ENCODE measurements at places on chromosomes 13 and 19.
A peak's percentile ranks its signal among the peaks of the same experiment; 100 is the strongest.

- no peak for DNase-seq
Measured at GRCh38 chr19:2586196-2586595, 110.3 kb downstream of the GADD45B start.

GRCh38 chr19:54646331-54646841, 16.1 kb downstream of the LILRB1 start:
- DNase-seq, result no peak

GRCh38 chr13:81957121-81957520, 1616.2 kb upstream of the SPRY2 start:
- no peak for DNase-seq

GRCh38 chr13:26721251-26722121, 39.1 kb downstream of the GPR12 start:
- peak; percentile 24 for DNase-seq

GRCh38 chr13:94351292-94351990, 128.0 kb downstream of the DCT start:
- DNase-seq, result no peak

- no peak for DNase-seq
Measured at GRCh38 chr13:49086722-49087121, 111.0 kb downstream of the FNDC3A start.

DNA sequence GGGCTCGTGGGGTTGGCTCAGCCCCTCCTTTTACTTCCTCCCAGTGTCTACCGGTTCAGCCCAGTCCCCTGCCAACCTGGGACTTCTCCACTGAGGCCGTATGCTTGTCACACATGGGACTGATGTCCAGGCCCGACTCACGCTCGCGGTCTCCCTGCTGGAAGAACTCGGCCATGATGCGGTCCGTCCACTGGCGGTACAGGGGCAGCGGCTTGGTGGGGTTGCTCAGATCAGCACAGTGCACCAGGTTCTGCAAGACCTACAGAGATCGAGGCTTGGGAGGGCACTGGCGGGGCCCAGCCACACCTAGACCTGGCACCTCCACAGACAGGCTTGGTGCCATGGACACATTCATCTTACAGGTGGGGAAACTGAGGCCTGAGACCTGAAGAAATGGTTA, 7.8 kb upstream of the RAB3A start:
- DNase-seq, result no peak

GRCh38 chr13:35349673-35350278, 126.7 kb downstream of the MAB21L1 start:
- DNase-seq, result no peak

- DNase-seq, result no peak
Measured at GRCh38 chr13:108797354-108797753, 167.9 kb downstream of the MYO16 start.

DNA sequence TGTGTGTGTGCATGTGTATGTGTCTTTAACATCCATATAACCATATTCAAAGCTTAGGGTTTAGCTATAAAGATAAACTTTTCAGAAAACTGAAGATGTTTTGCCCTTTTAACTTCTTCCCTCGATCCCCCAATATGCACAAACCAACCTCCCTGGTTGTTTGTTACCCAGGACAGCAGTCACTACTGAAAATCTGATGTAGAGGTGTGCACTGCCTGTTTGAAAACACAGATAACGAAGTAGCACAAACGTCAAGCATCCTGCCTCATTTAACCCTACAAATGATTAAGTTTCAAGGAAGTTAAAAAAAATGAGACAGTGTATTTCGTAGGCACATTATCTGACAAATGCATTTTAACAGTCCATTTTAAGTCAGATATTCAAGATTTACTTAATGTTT, 3.6 kb downstream of the TNFSF11 start:
- no peak for DNase-seq

Measured in NCI-H2227 treated with DMSO at 0.1 percent for 48 hours (cell line).